ENCODE measurements at places on chromosomes 2 and 18.

- no peak for DNase-seq
Observed at GRCh38 chr2:230794497-230794896, 70.2 kb upstream of the ITM2C start.

DNA sequence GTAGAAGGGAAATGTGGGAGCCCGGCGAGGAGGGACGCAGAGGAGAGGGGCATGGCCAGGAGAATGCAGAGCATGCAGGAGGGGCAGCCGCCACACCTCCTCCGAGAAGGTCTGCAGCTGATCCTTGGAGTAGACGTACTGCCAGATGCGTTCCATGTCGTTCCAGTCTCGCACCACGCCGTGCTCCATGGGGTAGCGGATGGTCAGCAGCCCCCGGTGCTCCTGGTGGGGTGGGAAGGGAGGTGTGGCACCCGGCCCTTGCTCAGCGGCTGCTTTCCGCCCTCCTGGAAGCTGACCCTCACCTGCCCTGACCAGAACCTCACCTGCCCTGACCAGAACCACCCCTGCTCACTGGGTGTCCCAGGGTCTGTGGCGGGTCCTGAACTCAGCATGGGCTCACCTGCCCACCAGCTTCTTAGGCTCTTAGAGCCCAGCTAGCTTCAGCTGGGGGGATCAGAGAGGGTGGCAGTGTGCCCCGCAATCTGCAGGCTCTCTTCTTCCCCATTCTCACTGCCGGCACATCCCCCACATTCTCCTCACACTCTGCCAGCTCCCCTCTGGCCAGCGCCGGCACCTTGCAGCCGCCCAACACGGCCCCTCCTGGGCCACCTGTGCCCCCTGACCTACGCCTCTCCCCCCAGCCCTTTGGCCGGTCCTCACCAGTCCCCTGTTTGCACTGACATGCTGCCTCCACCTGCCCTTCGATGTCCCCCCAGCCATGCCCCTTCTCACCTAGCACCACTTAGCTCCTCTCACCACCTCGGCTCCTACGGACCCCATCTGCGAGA lies 4.4 kb downstream of the ACTR1B start:
- DNase-seq = no peak

DNA sequence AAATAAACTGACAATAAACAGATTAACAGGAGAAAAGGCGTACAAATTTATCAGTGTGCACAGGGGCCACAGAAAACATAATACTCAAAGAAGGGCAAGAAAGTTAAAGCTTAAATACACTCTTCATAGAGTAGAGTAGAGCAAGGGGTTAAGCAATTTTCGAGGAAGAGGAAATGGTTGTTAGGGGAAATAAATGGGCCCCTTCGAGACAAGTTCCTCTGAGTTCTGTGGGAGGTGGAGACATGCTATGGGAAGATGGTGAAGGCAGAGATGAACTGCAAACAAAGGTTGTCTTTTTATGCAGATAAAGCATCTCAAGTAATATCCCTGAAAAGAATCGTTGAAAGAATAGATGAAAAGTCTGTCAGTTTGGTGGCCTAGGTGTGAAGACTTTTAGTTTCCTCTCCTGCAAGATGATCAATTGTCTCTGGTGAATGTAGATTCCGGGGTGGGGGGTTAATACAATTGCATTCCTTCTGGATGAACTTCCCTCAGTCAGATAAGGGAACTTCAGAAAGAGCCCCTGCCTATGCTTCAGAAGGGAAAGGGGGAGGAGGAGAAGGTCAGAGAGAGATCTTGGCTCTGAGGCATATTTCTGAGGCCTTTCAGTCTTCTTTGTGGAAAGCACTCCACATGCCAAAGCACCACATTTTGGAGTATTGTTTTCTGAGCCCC lies 127.0 kb downstream of the METTL4 start:
- no peak for DNase-seq

GRCh38 chr2:156810094-156810493 lies 373.9 kb downstream of the GPD2 start:
- no peak for DNase-seq

- DNase-seq = no peak
Observed at GRCh38 chr2:188307850-188308283, 16.2 kb downstream of the GULP1 start.

- DNase-seq = no peak
Observed at GRCh38 chr2:231378026-231378722, 17.3 kb upstream of the B3GNT7 start.

DNA sequence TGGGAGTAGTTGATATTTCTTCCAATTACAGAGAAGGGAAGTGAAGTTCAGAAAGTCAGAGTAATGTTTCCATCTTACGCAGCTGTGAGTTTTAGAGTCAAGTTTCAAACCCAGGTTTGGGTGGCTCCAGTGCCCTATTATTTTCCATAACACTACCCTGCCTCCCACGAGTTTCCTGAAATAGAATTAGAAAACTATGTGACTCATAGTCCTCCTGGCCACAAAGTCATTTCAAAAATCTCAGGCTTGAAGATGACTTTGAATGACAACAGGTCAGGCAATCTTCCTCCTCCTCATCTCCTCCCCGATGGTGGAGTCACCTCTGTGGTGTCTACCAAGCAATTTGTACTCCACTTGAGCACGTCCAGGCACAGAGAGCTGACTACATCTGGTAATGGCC lies 212.3 kb upstream of the TRIB2 start:
- no peak for DNase-seq

- DNase-seq = no peak
Observed at GRCh38 chr18:10023853-10024570, 110.2 kb downstream of the VAPA start.

- DNase-seq = no peak
Observed at GRCh38 chr2:20482725-20483124, 35.9 kb downstream of the RHOB start.

- no peak for DNase-seq
Observed at GRCh38 chr2:119149611-119150010, 8.9 kb downstream of the C1QL2 start.

DNA sequence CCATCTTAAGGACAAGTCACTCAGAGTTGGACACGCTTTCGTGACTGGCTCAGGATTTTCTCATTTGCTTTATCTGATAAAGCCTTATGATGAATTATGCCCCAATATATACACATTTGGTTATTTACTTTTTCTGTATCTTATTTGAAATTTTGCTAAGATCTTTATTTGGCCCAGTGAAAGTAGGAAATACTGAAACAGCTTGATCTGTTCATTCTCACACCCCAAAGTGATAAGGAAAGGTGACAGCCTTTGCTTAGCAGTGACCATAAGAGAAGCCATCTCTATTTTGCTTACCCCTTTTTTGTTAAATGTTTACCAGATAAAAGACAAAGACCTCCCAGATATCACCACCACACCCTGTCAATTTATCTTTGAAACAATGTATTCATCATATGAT lies 428.3 kb downstream of the PARD3B start:
- no peak for DNase-seq

DNA sequence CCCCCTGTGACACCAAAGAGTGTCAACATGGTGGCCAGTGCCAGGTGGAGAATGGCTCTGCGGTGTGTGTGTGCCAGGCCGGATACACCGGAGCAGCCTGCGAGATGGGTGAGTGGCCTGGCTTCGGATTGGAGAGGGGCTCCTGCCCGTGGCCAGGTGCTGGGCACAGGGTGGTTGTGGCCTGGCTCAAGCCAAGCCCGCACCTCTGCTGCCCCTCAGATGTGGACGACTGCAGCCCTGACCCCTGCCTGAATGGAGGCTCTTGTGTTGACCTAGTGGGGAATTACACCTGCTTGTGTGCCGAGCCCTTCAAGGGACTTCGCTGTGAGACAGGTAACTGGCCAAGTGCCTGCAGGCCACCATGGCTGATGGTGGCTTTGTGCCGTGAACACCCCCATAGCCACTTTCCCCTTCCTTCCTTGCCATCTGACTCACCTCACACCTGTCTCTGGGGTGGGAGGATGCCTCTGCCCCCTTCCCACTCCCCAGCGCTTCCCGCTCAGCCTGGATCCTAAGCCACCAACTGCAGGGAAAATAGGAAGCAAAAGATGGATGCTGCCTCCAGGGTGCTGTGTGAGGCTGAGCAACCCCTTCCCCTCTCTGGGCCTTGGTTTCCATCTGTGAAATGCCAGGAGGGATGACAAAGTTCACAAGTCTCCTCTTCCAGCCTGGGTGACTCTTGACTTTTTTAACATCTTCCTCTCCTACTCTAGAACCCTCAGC lies 41.8 kb downstream of the SNED1 start:
- no peak for DNase-seq

DNA sequence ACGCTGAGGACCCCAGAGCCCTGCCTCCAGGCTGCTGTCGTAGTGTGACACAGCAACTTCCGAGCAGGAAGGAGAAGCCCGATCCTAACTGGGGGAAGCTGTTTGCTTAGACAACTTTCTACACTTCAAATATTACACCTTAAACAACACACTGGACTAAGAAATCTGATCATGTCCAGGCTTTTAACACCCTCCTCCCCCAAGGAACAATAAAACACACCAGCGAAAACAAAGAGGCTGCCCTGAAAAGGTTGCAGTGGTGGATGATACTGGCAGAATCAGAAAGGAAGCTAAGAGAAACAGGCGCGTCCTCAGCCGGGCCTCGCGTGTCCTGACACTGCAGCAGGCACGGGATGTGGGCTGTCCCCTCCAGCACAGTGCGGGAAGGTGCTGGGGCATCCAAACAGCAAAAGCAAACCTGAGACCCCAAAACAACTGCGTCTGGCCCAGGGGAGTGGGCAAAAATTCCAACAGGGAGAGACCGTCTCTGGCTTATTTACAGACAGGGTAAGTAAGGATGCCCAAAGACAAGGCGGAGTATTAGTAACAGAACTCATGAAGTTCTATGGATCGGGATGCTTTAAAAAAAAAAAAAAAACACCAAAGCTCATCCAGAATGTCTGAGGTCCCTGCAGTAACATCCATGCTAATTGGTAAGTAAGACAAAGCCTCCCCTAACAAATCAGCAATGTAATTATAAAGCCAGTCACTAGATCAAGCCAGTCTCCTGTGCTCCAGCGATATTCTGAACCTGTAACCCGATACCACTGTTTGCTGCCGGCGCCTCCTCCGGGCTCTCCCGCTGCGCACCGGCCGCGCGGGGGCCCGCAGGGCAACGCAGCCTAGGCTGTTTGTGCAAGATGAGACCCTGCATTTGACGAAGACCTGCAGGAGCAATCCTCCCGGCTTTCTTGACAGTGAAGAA lies 9.0 kb downstream of the SERTAD2 start:
- DNase-seq = peak; percentile 13

DNA sequence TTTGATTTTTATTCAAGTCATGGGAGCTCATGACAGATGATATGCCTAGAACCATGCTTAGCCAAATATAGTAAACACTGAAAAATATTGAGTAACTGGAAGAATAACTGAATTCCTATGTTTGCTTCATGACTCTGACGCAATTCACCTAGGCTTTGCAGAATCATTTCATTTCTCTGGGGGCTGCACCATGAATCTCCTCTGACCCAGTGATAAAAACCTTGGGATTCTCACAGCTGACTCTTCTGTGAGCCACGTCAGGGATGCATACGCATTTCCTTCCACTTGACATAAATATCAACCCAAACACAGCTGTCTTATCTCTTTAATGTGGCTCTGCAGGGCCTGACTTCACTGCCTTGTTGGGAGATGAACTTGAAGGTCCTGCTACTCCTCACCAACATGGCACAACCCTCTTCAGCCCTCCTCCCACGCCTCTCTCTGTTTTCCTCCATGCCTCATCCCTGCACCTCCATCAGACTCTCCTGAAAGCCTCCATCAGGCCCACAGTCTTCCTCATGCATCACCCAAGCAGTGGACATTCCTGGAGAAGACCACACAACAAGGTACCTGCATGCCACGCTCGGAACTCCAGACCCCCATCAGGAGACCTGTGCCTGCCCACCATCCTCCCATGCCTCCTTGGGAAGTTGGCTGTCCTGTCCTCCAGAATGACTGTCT lies 29.8 kb downstream of the COL6A3 start:
- DNase-seq = no peak

- DNase-seq = no peak
Observed at GRCh38 chr2:10285556-10286198, 17.0 kb upstream of the HPCAL1 start.

- no peak for DNase-seq
Observed at GRCh38 chr2:28697602-28698149, 54.0 kb upstream of the PPP1CB start.

GRCh38 chr2:73822276-73822675 lies 6.5 kb upstream of the STAMBP start:
- DNase-seq = no peak

- no peak for DNase-seq
Observed at GRCh38 chr2:129071531-129071930, 752.9 kb upstream of the HS6ST1 start.

DNA sequence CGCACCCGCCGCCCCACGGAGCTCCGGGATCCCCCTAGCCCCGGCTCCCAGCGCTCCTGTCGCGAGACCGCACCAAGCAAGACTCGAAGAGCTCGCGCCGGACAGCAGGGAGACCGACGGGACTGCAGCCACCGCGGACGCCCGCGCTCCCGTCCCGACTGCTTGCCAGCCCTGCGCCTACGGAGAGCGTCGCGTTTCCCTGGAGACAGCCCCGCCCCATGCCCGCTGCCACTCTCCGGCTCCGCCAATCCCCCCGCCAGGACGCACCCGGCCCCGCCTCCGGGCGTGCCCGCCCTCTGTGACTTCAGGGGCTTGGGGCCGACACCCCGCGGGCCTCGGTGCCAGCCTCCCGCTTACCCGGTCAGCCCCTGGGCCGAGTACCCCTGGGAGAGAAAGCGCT lies at the start of gene ANKMY1:
ANKMY1 (minus strand) TSS at position 181 of the 400 bp plus-strand sequence. CDS start 653 bp downstream, outside the sequence.
- peak; percentile 44 for DNase-seq

- DNase-seq = no peak
Observed at GRCh38 chr18:67199993-67200617, 316.4 kb downstream of the DSEL start.

GRCh38 chr2:54429054-54429453 lies 27.1 kb upstream of the SPTBN1 start:
- no peak for DNase-seq

GRCh38 chr2:141137122-141137693 lies 993.6 kb downstream of the LRP1B start:
- no peak for DNase-seq

DNA sequence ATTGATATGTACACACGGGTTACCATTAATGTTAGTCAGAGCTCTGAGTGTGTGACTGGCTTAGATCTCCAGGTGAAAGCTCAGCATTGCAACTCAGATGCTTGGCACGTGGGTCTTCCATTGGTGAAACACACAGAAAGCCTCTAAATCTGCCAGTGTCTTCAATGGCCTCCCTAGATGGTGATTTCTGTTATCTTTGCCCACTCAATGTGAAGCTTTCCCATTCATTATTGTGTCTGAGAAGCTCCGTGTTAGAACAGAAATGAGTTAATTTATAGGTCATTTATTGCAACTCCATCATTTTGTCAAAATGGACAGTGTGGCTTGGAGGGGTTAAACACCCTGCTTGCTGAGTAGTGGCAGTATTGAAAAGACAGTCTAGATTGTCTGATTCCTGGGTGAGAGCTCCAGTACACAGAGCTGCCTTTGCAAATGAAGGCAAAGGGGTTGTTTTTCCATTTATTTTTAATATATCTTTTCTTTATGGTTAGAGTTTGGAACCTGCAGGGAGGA lies 64.7 kb upstream of the GCFC2 start:
- no peak for DNase-seq

DNA sequence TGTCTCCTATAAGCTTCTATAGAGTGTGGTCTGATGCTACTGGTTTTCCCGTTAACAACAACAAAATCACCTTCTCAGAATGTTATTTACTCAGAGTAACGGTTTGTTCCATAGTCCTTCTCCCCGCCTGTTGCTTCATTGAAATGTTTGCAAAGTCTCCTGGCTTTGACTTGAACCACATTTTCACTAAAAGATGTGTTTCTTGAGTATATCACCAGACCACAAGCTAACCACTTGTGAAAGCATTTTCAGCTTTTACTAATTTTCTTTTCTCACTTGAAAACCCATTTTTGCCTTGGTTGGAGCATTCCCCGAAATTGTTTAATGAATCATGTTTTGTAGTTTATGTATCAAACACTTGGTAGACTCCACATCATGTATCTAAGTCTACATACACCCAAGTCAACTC lies 121.2 kb downstream of the DPP4 start:
- no peak for DNase-seq
